Breast epithelium (tissue), 4 donors: ENCODE measurements at places on chromosomes 12 and 14.

- no peak for DNase-seq
These were observed 86.1 kb downstream of the ANKS1B start for GRCh38 chr12:99898645-99899044.

DNA sequence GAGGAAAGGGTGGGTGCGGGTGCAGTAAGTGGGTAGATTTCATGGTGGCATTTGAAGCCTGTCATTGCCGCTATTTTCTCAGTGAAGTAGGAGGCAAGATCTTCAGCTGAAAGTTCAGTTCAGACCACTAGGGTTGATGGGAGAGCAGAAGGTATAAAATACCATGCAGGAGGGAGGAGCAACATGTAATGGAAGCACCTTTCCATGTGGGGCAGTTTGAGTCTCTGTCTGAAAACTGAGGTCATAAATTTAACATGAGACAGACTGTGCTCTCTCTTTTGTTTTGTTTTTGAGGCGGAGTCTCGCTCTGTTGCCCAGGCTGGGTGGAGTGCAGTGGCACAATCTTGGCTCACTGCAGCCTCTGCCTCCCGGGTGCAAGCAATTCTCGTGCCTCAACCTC is 22.7 kb downstream of the LRRC74A start:
- DNase-seq = no peak

DNA sequence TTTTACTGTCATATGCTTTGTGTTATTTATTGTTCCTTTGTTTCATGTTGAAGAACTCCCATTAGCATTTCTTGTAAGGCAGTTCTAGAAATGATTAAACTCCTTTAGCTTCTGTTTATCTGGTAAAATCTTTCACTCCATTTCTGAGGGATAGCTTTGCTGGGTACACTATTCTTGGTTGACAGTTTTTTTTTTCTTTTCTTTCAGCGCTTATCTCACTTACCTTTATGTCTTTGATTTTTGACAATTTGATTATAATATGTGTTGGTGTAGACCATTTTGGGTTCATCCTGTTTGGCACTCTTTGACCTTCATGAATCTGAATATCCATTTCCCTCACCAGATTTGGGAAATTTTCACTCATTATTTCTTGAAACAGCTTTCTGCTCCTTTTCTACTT is 16.2 kb downstream of the FBXO33 start:
- DNase-seq = no peak

- DNase-seq = no peak
These were observed 166.5 kb upstream of the RASSF8 start for GRCh38 chr12:25792031-25792430.

- no peak for DNase-seq
These were observed 88.0 kb upstream of the TMEM260 start for GRCh38 chr14:56491299-56492285.

GRCh38 chr12:87094356-87094755 is 838.2 kb upstream of the MGAT4C start:
- no peak for DNase-seq

DNA sequence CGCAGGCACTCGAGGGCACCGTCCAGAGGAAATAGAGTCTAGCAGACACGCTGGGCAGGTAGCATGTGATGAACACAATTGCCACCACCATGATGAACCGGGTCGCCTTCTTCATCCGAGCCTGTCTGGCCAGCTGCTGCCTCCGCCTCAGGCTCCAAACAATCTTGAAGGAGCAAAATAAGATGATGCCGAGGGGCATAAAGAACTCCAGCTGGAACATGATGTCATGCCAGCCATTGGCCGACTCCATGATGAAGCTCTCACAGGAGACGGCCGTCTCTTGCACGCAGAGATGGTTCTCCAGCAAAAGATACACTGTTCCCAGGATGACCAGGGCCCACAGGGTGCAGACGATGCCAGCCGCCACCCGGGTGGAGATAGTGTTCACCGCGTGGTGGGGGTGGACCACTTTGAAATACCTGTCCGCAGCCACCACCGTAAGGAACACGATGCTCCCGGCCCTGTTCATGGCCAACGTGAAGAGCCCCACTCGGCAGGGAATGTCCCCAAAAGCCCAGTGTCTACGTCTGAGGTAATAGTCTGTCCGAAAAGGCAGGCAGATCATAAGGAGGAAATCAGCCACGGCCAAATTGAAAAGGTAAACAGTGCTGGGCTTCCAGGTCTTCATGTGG is 945 bp downstream of the HCAR1 start:
- no peak for DNase-seq
